ENCODE measurements at places on chromosomes 13 and 19.

DNA sequence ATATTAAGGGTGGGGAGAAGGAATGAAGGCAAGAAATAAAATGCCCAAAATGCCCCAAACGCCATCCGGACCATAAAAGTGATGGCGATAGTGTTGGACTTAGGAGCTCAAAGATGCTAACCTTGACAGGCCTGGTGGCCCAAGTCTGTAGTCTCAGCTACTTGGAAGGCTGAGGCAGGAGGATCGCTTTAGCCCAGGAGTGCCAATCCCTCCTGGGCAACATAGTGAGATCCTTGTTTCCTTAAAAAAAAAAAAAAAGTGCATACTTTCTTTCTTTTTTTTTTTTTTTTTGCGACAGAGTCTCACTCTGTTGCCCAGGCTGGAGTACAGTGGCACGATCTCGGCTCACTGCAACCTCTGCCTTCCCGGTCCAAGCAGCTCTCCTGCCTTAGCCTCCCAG lies 32.0 kb upstream of the MRI1 start:
- DNase-seq: no peak

DNA sequence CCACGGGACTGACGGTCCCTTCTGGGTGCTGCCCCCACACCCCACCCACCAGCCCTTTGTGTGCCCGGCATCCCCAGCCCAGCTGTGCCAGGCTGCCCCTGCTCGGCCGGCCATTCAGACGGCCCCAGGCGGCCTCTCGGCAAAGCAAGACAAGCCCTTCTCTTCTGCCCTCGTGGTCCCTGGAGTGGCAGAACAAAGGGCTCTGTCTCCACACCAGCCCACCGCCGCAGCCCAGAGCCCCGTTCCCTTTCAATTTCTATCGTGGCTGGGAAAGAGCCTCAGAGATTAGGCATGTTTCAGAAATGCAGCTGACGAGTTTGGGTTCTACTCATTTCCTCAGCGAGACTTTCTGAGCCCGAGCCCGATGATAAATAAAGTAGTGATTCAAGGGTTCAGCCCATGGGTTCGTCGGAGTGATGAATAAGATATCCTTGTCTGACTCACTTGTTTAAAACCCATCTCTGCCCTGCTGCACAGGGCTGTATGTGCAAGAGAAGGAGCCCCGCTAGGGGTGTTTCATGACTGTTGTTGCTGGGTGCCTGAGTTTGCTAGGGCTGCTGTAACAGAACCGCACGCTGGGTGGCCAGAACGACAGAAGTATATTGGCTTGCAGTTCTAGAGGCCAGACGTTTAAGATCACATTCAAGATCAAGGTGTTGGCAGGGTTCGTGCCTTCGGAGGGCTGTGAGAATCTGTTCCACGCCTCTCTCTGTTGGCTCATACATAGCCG lies 4.3 kb downstream of the MYO9B start:
- DNase-seq: peak; percentile 36

DNA sequence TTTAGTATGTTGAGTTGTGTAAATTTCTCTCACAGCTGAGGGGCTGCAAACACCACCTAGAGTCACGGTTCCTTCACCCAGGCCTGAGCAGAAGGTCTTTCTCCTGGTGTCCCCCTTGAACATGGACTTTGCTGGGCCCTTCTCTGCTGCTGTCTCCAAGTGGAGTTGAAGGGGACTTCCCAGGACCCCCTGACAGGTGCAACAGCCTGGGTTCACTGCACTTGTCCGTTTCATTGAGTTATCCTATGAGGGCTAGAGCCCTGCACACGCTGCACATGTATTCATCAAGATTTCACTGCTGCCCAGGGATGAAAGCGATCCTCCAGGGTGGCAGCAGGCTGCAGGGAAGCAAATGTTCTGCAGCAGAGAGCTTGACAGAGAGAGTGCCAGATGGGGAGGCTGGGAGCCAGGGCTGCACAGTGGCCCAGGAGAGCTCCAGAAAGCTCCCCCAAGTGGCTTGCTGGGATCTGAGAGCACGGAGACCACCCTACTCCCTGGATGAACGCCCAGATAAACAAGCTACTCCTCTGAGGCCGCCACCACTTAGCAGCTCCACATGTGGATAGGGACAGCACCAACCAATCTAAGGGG lies 10.3 kb downstream of the TMEM272 start:
- no peak for DNase-seq

GRCh38 chr13:111058796-111059506 lies 56.2 kb upstream of the ARHGEF7 start:
- DNase-seq: no peak

- no peak for DNase-seq
Measured at GRCh38 chr13:99808786-99809185, 162.8 kb downstream of the ZIC5 start.

GRCh38 chr13:46160065-46160464 lies 21.9 kb downstream of the LCP1 start:
- no peak for DNase-seq

DNA sequence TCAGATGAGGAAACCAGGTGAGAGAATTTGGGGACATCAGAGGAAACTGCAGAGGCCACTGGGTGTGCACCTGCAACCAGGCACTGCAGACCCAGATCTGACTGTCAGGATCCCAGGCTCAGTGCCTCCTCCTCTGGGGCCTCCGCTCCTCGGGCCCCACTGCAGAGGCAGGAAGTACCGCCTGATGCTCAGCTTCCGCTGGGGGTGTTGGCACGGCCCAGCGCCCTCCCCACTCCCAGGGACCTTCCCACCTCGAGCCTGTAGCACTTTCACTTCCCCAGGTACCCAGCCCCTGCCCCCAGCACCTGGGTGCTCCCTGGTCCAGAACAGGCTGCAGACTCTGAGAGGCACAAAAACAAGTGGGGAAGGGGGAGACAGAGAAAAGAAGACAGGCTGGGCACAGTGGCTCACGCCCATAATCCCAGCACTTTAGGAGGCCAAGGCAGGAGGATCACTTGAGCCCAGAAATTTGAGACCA lies 1.4 kb upstream of the CD37 start:
- DNase-seq: peak; percentile 58

DNA sequence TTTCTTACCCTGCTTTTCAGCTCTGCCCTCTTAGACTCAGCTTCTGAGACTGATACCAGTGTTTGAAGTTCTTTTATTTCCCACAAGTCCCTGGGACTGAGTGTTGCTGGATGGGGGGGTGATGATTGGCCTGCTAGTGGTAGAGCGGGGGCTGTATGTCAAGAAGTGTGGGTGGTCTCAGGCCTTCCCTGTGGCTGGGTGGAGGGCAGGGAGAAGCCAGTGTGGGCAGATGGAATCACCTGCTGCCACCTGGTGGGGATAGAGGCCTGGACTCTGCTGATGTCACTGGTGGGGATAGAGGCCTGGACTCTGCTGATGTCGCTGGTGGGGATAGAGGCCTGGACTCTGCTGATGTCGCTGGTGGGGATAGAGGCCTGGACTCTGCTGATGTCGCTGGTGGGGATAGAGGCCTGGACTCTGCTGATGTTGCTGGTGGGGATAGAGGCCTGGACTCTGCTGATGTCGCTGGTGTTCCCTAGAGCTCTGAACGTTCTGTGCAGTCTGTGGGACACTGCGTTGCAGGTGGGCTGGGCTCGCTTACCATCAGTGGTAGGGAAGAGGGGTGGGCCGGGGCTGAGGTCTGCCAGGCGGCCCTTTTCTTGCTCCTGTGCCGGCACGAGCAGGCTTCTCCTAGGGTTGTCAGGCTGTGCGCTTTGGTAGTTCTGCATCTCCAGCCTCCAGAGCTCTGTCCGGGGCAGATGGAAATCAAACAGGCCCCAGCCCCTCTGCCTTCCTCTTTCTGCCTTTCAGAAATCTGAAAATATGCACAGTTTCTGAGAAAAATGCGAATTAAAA lies 101.3 kb downstream of the ARHGEF7 start:
- peak; percentile 30 for DNase-seq

DNA sequence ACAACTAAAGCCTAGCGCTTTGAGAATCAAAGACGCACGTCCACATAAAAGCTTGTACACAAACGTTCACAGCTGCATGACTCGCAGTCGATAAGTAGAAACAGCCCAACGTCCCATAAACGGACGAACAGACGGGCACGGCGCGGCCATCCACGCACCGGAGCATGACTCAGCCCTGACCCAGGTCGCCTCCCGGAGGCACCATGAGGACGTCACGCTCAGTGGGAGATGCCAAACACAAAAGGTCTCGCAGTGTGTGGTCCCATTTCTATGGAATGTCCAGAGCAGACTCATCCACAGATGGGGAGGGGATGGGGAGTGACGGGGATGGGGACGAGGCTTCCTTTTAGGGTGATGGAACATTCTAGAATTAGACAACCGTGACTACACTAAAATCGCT lies 9.4 kb downstream of the POLRMT start:
- no peak for DNase-seq

- DNase-seq: no peak
Measured at GRCh38 chr13:78030341-78030896, 111.8 kb upstream of the EDNRB start.

GRCh38 chr13:45381196-45381595 lies 37.0 kb downstream of the SLC25A30 start:
- DNase-seq: no peak

DNA sequence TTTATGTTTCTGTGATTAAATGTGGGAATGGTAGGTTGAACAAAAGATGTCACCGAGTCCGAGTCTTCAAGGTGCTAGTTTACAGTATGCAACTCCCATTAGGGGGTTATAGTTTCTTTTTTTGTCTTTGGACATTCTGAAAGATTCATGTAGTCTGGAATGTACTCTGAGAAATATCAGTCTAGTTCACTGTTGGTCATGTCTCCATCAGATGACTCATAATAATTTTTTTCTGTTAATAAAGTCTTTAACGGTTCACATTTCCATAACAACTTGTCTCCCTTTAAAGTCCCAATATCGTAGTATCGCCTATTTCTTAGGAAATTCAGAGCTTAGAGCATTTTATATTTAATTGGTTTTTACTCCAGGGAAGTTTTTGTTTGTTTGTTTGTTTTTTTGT lies 13.5 kb upstream of the ESD start:
- no peak for DNase-seq

DNA sequence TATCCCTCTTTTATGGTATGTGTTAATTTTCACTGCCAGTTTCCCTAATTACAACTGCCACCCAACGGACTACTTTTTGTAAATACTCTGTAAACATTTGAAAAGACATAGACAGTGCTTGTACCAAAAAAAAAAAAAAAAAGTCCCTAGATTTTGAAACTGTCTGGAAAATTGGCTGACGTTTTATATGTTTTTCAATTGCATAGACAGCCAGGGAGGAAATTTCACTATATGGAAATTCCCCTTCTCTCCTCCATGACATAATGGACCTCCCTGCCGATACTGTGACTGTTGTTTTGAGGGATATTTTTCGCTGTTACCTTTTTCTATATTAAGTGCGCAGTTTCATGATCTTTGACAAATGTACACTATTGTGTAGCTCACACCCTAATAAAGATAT lies 43.4 kb downstream of the C13orf42 start:
- DNase-seq: no peak

- no peak for DNase-seq
Measured at GRCh38 chr13:107266657-107267056, 698.7 kb upstream of the ARGLU1 start.

DNA sequence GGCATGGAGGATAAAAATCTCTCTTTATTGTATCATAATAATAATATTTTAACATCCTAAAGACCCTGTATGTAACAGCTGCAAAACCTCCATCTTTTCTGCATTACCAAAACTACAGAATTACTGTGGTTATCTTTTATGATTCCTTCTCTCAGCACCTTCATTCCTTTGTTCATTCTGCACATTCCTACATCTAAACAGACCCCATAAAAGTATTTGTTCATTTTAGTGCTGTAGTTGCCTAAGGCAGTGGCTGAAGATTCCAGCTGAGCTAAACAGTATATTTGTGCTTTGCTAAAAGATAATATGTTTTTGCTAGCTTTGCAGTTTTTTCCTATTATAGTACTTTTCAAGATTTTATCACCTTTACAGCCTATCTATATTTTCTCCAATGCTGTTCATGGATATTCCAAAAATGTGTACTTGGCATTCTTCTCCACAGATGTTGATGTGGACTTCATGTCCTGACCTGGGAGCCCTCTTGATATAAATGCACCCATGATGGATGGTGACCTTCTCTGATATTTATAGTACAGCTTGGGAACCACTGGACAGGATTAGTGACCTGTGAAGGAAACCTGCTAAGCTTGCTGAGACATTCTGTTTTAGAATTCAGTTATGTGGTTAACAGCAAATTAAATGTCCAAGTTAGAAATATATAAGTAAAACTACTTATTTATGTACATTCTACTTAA lies 2832.9 kb upstream of the PCDH20 start:
- DNase-seq: no peak

DNA sequence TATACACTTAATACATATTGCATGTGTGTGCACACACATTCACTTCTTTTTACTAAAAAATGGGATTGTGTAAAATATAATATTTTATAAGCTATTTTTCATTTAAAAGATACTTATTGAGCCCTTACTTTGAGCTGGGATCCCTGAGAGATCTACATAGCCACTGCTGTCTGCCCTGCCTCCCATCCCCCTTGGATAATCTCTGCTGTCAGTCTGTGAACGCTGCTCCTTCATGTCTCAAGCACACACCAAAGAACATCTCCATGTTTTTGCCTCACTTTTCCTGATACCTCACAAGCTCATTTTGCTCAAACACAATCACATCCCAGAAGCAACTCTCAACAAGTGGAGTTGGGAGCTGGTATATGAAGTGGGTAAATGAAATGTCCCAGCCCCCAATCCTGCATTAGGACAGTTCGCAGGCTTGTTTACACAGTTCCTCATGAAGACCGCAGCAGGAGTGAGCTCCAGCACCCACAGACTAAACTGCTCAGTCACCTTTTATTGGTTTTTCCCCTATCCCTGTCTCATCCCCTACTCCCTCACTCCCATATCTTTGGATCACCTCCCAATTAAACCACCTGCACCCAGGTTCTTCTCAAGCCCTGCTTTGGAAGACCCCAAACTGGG lies 108.3 kb upstream of the FRY start:
- no peak for DNase-seq

GRCh38 chr13:48873587-48873986 lies 102.1 kb upstream of the FNDC3A start:
- no peak for DNase-seq

DNA sequence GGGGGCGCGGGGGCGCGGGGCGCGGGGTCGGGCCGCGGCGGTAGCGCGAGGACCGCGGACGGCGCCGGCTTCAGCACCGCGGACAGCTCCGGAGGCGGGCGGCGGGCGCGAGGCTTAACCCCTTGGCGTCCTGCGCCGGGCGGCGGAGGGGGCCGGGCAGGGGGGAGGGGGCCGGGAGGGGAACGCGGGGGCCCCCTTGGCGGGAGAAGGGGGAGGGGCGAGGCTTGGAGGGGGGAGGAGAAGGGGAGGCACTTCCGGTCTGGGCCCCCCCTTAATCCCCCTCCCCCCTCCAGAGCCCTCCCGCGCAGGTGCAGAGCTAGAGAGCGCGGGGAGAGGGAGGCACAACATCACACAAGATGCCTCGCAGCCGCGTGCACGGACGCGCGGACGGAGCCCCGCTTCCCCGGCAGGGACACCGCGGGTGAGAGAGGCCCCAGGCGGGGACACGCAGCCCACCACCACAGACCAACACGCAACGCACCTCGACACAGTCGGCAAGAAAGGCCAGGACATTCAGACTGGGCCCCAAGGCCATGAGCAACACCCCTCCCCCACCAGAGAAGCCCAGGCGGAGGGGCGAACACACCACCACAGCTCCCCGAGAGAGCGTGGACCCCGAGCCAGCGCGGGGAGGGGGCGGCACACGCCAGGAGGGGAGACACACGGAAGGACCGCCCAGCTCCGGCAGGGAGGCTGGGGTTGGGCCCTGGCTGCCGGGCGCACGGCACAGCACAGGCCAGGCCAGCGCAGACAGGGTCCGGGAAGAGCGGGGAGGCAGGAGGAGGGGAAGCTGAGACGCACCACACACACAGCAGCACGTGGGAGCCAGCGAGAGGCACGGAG lies 24.1 kb downstream of the SHANK1 start:
- DNase-seq: no peak

- DNase-seq: no peak
Measured at GRCh38 chr19:38667661-38668171, 20.3 kb downstream of the ACTN4 start.

Measured in activated T-cell treated with anti-CD3 and anti-CD28 coated beads for 1 hour (primary cell).